SK-N-DZ (cell line): ENCODE measurements at places on chromosomes 5 and 9.
A peak's percentile ranks its signal among the peaks of the same experiment; 100 is the strongest.

- DNase-seq: peak; percentile 84
Observed at GRCh38 chr9:137590469-137591383, at the start of gene ZMYND19. Gene ZMYND19 (minus strand): TSS chr9:137590512. CDS start chr9:137590263, 249 bp downstream.

GRCh38 chr9:135332516-135332915 is 147.1 kb upstream of the PPP1R26 start:
- DNase-seq: no peak

DNA sequence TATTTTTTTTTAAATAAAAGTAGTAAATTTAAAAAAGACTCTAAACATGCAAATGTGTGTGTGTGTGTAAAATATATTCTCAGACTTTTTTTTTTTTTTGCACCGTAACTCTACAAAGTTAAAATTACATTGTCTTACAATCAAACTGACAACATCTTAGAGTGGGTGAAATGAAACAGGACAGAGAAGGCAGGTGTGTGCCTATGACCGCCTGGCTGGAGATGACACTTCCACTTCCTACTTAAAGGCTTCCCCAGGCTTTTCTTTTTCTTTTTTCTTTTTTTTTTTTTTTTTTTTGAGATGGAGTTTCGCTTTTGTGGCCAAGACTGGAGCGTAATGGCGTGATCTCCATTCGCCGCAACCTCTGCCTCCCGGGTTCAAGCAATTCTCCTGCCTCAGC is 2.7 kb upstream of the AK1 start:
- no peak for DNase-seq

DNA sequence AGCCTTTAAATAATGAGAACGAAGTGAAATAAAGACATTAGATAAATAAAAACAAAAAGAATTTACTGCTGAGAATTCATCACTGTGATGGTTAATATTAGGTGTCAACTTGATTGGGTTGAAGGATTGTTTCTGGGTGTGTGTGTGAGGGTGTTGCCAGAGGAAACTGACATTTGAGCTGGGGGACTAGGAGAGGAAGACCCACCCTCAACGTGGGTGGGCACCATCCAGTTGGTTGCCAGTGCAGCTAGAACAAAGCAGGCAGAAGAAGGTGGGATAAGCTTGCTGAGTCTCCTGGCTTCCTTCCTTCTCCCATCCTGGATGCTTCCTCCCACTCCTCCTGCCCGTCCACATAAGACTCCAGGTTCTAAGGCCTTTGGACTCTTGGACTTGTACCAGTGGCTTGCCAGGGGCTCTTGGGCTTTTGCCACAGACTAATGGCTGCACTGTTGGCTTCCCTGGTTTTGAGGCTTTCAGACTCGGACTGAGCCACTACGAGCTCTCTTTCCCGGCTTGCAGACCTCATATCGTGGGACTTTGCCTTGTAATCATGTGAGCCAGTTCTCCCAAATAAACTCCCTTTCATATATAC is 43.7 kb upstream of the ABL1 start:
- no peak for DNase-seq

DNA sequence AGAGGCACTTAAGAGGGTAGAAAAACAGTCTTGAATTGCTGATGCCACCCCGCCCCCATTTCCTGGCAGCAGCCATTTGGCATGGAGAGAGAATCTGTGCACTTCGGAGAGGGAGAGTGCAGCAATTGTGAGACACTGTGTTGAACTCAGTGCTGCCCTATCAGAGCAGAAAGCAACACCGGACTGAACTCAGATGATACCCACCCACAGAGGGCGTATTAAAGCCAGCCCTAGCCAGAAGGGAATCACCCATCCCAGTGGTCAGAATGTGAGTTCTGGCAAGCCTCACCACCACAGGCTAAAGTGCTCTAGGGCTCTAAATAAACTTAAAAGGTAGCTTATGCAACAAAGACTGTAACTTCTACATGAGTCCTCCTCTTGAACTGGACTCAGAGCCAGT is 88.4 kb upstream of the RGS7BP start:
- DNase-seq: no peak

- DNase-seq: no peak
Observed at GRCh38 chr9:124291801-124292396, 34.1 kb downstream of the NEK6 start.

DNA sequence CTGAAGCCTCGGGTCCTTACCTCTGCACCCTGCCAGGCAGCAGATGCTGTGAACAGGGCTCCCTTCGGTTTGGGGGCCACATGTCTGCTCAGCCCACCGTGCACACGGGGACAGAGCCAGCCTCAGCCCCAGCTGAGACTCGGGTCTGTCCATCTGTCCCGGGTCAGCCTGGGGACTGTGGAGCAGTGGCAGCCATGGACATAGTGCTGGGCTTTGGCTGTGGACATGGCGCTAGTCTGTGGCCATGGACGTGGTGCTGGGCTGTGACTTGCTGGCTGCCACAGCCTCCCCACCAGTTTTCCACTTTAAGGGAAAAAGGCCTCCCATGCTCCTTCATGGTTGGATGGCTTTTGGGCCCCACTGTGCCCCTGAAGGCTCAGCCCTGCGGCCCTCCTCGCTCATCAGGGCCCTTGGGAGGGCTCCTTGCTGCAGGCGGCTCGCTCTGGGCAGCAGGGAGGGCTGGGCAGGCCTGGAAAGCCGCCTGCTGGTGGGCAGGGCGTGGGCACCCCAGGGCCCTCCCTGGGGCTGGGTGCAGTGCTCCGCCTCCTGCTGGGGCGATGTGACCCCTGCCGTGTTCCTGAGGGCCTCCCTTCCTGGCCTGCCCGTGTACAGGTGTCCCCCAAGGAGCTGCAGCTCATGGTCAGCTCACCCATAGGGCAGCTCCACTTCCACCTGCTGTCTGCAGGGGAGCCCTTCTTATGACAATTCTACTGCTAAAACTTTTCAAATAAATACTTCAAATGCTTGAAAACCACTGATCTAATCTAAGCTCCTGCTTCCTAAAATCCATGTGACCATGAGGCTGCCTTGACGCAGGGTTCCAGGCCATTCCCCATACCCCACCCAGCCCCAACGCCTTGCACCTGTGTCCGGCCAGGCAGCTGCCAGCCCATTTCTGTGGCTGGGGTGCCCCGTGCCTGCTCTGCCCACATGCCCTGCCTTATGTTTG is 112.1 kb upstream of the LMX1B start:
- no peak for DNase-seq

- no peak for DNase-seq
Observed at GRCh38 chr9:108552459-108553040, 303.2 kb downstream of the ACTL7B start.

- no peak for DNase-seq
Observed at GRCh38 chr5:164881442-164881841, 1376.0 kb downstream of the MAT2B start.

- DNase-seq: no peak
Observed at GRCh38 chr5:65832152-65832551, 94.2 kb upstream of the ERBIN start.

GRCh38 chr5:93600409-93601070 is 17.5 kb downstream of the NR2F1 start:
- DNase-seq: no peak

DNA sequence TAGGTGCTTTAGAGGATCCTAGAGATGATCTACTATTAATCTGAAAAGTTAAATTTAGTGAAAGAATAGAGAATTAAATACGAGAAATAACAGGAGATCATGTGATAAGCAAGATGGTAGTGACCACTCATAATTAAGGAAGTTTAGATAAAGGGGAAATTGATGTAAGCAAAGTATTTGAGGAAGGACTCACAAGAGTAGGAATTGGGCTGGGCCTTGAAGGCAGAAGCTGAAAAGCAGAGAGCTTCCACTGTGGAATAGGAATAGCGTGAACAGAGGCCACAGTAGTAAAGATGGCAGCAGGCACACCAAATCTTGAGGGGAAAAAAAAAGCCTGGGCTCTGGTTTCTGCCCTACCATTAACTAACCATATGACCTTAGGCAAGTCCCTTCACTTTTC is 38.0 kb downstream of the KIF24 start:
- DNase-seq: no peak

DNA sequence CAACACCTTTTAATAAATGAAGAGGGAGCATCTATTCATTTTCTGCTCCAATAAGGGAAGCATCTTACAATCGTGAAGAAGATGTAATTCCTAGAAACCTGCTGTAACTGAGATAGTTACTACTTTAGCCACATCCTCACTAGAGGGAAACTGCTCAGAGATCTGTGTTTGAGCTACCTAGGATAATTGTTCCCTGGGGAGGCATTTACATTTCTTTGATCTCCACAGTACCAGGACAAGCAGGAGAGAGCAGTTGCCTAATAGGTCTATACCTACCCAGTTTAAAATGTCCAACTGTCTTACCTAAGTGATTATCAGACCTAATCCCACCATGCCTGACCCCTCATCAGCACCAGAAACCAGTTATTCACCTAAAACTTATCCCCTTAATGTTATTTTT is 196.9 kb downstream of the TUSC1 start:
- no peak for DNase-seq

DNA sequence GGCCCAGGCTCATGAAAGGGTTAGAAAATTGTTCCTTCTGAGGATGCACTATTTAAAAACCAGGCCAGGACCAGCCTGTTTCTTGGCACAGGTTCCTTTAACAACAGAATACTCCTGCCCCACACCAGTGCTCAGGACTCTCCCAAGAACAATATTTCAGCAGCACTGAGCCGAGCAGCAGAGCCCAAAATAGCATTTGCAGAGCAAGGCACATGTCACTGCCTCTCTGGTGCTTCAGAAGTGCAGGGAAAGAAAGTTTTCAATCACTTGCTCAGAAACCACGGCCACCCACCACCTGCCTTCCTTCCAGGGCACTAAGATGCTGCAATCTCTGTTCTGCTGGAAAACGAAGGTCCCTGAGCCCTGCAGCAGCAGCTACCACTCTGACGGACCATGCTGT is 77.6 kb downstream of the SIL1 start:
- DNase-seq: no peak

DNA sequence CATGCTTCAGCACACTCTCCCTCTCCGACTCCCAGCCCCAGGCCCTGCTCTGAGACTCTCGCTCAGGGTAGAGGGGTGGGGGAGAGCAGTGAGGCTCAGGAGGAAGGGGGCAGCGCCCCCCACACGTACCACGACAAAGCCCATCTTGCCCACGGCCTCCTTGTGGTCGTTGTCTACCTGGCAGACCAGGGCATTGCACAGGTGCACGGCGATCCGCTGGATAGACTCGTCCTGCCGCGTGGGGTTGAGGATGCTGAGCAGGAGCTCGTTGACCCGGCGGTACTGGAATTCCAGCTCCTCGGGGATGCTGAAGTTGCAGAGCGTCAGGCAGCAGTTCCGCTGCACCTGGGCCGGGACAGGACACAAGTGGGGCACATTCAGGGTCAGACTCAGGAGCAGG is 18.5 kb upstream of the ZDHHC12 start:
- no peak for DNase-seq

DNA sequence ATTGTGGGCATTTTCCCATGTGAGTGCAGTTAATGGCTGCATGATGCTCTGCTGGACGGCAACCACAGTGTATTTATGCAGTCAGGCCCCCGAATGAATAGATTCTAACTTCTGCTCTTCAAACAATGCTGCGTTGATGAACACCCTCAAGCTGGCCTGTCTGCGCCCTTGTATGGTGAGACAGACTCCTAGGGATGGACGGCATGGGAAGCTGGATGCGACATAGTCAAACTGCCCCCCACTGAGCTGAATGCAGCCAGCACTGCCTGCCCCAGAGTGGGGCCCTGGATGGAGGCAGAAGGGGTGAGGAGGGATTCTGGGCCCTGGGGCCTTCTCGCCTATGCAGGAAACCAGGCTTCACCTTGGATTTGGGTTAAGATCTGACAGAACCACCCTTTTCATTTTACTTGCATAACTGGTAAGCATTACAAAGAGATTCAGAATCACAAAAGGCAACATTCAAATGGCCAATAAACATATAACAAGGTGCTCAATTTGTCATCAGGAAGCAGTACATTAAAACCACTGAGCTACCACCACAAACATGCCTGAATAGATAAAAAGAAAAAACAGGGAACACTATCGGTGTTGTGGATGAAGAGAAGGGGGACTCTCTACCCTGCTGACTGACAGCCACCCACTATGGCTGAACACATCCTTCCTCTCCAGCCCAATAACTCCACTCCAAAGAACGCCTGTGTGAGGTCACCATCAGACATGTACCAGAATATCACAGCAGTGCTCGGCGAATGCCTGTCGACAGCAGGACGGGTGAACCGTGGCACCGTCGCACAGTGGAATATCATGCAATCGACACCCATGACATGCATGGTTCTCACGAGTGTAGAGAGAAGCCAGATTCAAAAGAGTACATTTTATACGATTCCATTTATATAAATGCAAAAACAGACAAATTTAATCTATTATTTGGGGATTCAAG is 79.1 kb downstream of the RAPGEF1 start:
- no peak for DNase-seq

DNA sequence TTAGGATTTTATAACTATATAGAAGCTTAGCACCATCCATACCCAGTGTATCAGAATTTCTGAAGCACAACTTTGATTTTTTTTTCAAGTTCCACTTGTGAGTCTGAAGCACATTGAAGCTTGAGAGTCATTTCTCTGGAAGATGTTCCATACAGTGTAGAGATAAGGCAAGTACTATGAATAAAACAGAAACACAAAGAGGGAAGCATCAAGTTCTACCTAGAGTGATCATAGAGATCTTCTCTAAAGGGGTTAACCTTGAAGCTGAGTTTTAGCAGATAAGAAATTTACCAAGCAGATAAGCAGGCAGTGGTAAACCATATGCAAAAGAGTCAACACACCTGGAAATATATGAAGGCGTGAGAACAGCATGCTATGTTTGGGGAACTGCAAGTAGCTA is 125.3 kb downstream of the MCTP1 start:
- no peak for DNase-seq
